Kidney (tissue), 22 donors: ENCODE measurements at places on chromosomes 7 and 10. TPM values are rescaled to one million over a fixed set of nuclear protein-coding genes. Genes with fewer than 3 reads are reported as not detected.

- no peak for DNase-seq
Observed at GRCh38 chr7:47474211-47474936, 107.5 kb downstream of the TNS3 start.

DNA sequence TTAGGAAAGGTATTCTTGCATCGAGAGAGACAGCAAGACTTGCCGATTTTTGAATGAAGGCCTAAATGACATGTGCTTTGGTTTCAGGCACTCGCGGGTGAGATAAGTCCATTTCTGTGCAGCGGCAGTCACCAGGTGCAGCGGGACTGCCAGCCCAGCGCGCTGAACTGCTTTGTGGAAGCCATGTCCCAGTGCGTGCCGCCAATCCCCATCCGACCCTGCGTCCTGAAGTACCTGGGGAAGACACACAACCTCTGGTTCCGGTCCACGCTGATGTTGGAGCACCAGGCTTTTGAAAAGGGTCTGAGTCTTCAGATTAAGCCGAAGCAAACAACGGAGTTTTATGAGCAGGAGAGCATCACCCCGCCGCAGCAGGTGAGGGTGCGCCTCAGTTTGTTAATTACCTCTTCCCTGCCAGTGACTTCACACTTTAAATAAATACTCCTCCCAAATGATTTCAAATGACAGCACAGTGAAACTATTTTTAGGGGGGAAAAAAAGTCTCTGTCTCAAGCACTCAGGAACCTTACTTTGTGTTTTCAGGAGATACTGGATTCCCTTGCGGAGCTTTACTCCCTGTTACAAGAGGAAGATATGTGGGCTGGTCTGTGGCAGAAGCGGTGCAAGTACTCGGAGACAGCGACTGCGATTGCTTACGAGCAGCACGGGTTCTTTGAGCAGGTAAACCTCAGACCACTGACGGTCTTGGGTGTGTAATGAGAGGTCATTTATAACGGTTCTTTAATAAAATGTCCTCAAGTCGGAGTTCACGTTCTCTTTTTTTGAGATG, 98.3 kb downstream of the TRRAP start:
- no peak for DNase-seq

DNA sequence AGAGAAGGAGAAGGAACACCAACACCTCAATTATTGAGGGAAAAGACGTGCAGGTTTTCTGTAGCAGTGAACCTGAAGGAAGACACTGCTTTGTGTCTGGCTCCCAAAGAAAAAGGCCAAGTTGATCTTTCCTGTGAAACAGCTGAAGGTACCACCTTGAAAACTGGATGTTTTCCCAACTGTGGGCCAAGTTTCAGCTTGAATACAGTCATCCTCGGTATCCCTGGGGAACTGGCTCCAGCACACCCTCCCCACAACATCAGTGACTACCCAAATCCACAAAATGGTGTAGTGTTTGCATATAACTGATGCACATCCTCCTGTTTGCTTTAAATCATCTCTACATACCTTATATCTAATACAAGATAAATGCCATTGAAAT, 297.0 kb upstream of the PITRM1 start:
- no peak for DNase-seq

Gene EIF5AL1
- total RNA-seq: 0.54 TPM

Gene GJD4
- total RNA-seq: not detected

Gene LIPN
- total RNA-seq: 0.41 TPM

Gene CTAGE4
- total RNA-seq: 4.9 TPM
